ENCODE measurements at places on chromosomes 11 and 22.

GRCh38 chr11:105229257-105229656 is 89.7 kb upstream of the CARD18 start:
- no peak for DNase-seq

- peak; percentile 77 for DNase-seq
Measured at GRCh38 chr22:31944700-31945442, 536 bp downstream of the YWHAH start.

GRCh38 chr11:125226031-125226430 is 61.5 kb downstream of the PKNOX2 start:
- no peak for DNase-seq

GRCh38 chr11:14908214-14908880 is 16.3 kb upstream of the CYP2R1 start:
- DNase-seq = peak; percentile 32

DNA sequence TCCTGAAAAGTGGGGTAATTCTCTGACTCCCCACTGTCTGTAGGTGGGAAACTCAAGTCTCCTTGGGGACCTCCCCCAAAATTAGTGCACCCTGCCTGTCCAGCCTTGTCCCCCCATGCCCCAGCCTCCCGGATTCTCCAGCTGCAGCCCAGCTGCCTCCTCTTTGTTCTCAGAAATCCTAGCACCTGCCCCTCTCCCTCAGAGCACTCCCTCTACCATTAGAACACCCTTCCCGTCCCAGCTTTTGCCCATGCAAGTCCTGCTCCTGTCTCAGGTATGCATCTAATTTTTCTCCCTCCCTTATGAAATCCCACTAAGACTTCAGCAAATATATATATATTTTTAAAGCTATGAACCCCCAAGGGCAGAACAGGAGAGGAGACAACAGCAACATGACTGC is 37.3 kb downstream of the LRFN4 start:
- DNase-seq = no peak

All from suppressor macrophage treated with lipopolysaccharide for 1 hour (primary cell).